Fibroblast of the conjunctiva (primary cell): ENCODE measurements at places on chromosomes 2 and 18.

DNA sequence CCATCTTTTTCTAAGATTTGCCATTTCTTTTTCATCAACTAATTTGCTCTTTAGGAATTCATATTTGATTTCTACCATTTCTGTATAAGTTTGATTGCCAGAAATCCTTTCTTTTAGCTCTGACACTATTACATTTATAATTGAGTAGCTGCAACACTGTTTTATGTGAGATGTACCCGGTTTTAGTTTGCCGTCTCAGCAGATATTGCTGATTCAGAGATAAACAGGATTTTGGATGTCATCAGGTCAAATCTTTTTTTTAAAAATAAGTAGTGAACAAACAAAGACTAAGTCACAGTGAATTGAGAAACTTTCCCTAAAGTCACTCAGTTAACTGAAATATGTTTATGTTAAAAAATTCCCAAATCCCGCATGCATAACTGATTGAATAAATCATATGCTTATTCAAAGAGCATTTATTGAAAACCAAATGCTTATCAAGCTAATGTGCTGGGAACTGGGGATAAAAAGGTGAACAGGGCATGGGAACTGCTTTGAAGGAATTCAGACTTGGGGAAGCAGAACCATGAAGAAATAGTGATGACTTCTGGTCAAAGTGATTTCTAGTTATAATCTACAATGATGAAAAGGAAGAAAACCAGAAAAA, 19.5 kb upstream of the CCDC102B start:
- DNase-seq = no peak

GRCh38 chr2:28656937-28657615, 94.6 kb upstream of the PPP1CB start:
- DNase-seq = no peak

GRCh38 chr2:111251711-111252110, 131.0 kb downstream of the BCL2L11 start:
- no peak for DNase-seq

GRCh38 chr18:21457179-21457535, 143.3 kb downstream of the ESCO1 start:
- no peak for DNase-seq

GRCh38 chr18:60163622-60164021, 209.0 kb downstream of the MC4R start:
- no peak for DNase-seq
